HT1080 (cell line): ENCODE measurements at places on chromosomes 13 and 19. TPM values are rescaled to one million over a fixed set of nuclear protein-coding genes. Genes with fewer than 3 reads are reported as not detected.
A peak's percentile ranks its signal among the peaks of the same experiment; 100 is the strongest.

DNA sequence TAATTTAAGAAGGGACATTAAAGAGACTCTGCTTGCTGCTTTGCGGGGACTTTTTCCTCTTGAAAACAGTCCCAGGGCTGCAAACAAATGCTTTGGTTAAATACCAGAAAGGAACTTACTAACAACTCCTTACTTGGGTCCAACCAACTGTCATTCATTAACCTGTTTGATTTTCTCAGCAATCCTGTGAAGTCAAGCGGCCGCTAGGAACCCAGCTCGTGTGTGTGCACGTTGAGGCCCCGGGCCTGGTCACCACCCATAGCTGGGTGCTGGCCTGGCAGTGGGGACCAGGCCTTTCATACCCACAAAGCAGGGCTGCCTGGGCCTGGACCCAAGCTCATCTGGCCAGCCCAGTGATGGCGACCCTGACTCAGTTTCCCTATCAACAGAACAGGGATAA, 50.7 kb downstream of the C1QTNF9 start:
- no peak for DNase-seq

GRCh38 chr13:75445717-75446499, 36.1 kb downstream of the TBC1D4 start:
- no peak for DNase-seq

DNA sequence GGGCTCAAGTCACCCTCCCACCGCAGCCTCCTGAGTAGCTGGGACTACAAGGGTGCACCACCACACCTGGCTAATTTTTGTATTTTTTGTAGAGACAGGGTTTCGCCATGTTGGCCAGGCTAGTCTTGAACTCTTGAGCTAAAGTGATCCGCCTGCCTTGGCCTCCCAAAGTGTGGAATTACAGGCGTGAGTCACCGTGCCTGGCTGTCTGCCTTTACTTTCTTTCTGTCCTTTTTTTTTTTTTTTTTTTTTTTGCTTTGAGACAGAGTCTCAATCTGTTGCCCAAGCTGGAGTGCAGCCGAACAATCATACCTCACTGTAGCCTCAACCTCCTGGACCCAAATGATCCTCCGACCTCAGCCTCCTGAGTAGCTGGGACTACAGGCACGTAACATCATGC, 25.0 kb upstream of the OR1M1 start:
- DNase-seq, result no peak

DNA sequence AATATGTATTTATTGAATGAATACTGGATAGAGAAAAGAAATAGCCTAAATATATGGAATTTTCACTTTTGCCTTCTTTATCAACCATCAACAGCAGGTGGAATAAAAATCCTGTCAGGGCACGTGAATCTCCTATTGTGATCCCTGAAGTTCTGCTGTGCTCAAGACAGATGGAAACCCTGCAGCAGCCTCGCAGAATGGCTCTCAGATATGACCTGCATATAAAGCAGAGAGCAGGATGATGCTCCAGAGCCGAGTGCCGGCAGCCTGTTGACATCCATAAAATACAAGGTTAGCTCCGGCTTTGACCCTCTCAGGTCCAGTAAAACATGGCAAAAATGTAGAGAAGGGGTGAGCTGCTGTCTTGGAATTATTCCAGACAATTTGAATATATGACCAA, 659.3 kb downstream of the DIAPH3 start:
- DNase-seq, result no peak

GRCh38 chr19:42143341-42144234, 11.3 kb upstream of the POU2F2 start:
- DNase-seq, result no peak

GRCh38 chr13:83281654-83282053, 600.6 kb downstream of the SLITRK1 start:
- no peak for DNase-seq

GRCh38 chr19:31037286-31037980, 311.8 kb downstream of the TSHZ3 start:
- no peak for DNase-seq

The POSTN gene
- not detected in 2 replicates for total RNA-seq

GRCh38 chr19:10501971-10502523, 1.1 kb downstream of the KEAP1 start:
- peak; percentile 52 for DNase-seq

GRCh38 chr13:43347877-43348276, 324.5 kb downstream of the DNAJC15 start:
- DNase-seq, result no peak

DNA sequence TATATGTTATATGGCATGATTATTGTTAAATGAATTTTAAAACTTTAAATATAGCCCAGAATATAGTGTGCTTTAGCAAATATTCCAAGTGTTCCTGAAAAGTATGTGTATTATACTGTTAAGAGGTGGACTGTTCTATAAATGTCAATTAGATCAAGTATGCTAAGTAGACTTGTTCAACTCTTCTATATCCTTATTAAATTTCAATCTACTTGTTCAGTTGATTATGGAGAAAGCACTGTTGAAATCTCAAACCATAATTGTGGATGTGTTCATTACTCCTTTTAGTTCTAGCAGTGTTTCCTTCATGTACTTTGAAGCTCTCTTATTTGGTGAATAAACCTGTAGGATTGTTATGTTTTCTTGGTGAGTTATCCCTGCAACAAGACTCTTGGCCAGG, 52.5 kb downstream of the SPACA7 start:
- DNase-seq, result no peak
